Activated naive CD4-positive, alpha-beta T cell (primary cell): ENCODE measurements at places on chromosomes 3 and 15.

GRCh38 chr3:64229903-64230302, 4.6 kb upstream of the PRICKLE2 start:
- DNase-seq: no peak

GRCh38 chr3:62481962-62482361, 108.6 kb upstream of the FEZF2 start:
- DNase-seq: no peak

DNA sequence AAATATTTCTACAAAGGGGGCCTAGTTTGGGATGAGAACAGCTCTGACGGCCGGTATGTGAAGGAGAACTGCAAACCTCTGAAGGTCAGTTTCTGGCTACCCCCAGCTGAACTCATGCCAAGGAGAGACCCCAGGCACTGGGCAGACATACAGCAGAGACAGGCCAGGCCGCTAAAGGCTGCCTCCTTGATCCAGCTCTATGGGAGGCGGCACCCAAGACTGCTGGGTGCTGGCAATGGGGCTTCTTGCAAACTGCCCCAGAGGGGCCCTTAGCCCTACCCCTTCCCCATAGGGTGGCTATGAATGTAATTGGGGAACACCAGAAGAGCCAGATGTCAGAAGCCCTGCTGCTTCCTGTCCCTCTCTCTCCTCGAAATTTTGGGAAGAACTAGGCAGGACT, 13.3 kb downstream of the CLK3 start:
- DNase-seq: no peak

- DNase-seq: no peak
Measured at GRCh38 chr3:127792541-127793292, 29.6 kb downstream of the MGLL start.

GRCh38 chr3:178184833-178185232, 351.4 kb upstream of the KCNMB2 start:
- DNase-seq: no peak

- no peak for DNase-seq
Measured at GRCh38 chr3:186646841-186647240, 6.6 kb downstream of the FETUB start.
